Immature natural killer cell (primary cell): ENCODE measurements at places on chromosomes 5 and 9. TPM values are rescaled to one million over a fixed set of nuclear protein-coding genes. Genes with fewer than 3 reads are reported as not detected.
A peak's percentile ranks its signal among the peaks of the same experiment; 100 is the strongest.

DNA sequence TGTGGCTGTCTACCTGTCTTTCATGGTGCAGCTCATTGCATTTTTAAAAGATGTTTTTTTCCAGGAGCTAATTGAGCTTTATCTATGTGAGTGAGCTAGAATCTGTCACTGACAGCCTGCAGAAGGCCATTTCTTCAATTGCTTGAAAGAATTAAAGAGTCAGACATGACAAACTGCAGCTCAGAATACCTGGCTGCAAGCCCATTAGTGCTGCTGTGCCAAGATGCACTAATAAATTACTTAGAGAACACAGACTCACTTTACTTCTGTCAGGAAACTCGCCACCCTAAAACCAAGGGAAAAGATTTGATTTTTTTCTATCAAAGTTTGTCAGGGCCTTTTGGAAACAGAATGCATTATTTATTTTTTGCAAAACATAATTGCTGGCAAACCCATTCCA, 368.3 kb downstream of the CAAP1 start:
- DNase-seq, result no peak

- DNase-seq, result no peak
These were observed 57.7 kb downstream of the COMMD10 start for GRCh38 chr5:116142495-116142894.

Gene C5orf15
- polyA plus RNA-seq, result 30.6 TPM

DNA sequence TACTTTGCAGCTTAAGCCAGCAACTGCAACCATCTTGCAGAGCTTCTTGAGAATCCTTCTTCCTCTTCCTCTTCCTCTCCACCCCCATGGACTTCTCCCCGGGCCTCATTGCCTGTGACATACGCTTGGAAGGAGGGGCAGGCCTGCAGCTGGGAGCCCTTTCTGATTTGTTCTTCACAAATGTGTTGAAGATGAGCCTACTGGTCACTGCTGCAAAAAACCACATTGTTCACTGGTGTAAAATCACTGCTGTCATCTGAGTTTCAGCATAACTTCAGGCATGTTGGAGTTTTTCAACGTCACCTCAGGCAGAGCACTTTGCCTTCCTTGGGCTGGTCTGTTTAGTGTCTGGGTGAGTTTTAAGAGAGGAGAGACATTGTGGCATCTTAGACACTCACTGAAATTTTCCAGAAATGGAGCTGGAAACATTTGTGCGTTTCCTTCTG, 7.9 kb downstream of the TJP2 start:
- DNase-seq, result no peak

GRCh38 chr5:60719329-60719728, 19.4 kb upstream of the DEPDC1B start:
- no peak for DNase-seq

GRCh38 chr5:64298586-64298985, 132.9 kb downstream of the RNF180 start:
- DNase-seq, result no peak

- DNase-seq, result no peak
These were observed 453.4 kb upstream of the CTNND2 start for GRCh38 chr5:12357626-12358025.

- DNase-seq, result no peak
These were observed 109.8 kb upstream of the ZNF462 start for GRCh38 chr9:106753155-106753671.

- no peak for DNase-seq
These were observed 34.6 kb downstream of the RXRA start for GRCh38 chr9:134360897-134361296.

Gene GOLPH3
- polyA plus RNA-seq, result 128 TPM

Gene PAPPA
- polyA plus RNA-seq, result not detected

Gene F2RL1
- not detected for polyA plus RNA-seq

Gene CCDC127
- 3.6 TPM for polyA plus RNA-seq

- DNase-seq, result peak; percentile 22
These were observed 30.6 kb downstream of the MAP1B start for GRCh38 chr5:72137826-72138409.

- DNase-seq, result peak; percentile 80
These were observed 13.6 kb downstream of the ARHGAP26 start for GRCh38 chr5:142783601-142784341.

DNA sequence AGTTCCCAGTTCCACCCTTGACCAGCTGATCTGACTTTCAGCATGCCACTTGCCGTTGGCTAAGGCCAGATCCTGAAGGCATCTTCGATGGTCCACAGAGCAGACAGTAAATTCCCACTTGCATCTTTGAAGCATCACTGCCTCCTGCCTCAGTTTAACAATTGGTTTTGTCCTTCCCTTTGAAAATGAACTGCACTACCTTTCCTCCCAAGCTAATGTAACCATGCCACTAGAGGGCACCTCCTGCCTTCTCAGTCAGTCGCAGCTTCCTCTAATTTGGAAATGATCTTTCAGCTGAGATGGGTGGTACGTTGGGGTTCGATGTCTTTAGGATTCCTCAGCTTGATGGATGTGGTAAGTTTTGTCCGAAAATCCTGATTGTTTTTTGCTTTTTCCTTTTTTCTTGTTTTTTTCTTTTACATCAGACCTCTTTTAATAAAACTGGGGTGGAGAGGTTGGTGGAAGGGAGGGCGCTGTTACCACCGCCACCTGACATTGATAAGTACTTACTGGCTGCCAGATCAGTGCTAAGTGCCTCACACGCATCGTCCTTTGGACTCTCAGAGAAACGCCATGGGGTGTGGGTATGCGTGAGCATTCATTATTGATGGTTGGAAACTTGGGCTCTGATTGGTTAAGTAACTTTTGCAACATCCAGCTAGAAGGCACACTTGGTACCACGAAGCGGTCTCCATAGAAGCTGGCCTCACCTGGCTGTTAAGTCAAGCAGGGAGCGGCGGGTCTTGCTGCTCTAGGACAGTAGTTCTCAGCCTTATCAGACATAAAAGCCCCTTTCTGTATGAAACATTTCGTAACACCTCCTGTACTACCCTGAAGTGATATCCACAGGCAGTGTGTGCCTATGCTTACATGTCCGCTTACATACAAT, 16.9 kb downstream of the PTTG1 start:
- peak; percentile 55 for DNase-seq

Gene STXBP1
- polyA plus RNA-seq, result 0.59 TPM

Gene MIGA2
- polyA plus RNA-seq, result 6.9 TPM

DNA sequence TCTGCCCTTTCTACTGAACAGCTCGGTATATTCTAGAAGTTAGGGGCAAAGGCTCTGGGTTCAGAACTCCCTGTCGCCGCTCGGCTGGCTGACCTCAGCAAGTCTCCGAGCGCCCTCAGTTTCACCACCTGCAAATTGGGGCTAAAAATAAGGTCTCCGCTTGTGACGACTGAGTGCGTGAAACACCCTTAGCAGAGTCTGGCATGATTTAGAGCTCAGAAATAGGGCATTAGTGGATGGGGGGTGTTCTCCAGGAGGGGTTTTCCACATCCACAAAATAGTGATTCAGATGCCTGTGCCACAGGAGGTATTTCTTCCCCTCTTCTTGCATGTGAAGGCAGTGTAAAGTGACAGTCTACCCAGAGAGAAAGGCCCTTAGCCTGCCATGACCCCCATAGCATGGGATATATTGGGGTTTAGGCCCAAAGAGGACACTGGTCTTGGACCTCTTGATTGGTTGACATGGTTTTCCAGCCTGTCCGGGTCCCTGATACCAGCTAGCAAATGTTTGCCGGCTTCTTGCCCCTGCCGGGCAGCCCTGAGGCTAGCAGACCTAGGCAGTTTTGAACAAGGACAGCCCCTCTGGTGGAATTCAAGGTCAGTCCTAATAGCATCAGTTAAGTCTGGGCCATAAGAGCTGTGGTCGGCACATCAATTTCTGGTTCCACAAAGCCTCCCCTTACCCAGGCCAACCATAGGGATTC, 1.4 kb downstream of the ERGIC1 start:
- DNase-seq, result peak; percentile 35

Gene BARHL1
- not detected for polyA plus RNA-seq

GRCh38 chr9:113578882-113579282, 115.4 kb downstream of the RGS3 start:
- DNase-seq, result peak; percentile 92

DNA sequence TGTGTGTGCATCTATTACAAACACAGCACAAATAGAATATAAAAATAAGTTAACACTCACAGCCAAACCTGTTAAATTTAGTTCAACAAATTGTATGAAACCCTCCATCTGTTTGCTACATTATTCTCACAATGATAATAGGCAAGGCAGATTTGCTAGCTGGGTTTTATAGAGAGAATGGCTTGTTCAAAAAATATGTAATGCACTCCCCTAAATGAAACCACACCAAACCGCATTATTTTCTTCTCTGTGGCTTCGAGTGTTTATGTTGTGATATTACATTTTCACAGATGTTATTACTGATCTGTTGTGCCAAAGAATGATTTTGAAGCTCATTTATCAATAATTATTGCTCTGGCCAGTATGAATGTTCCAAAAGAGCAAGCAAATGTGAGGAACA, 92.9 kb downstream of the SPATA31D1 start:
- DNase-seq, result no peak

GRCh38 chr5:75512383-75513074, 838 bp downstream of the POLK start:
- DNase-seq, result no peak

Gene TAF11L5
- not detected for polyA plus RNA-seq

DNA sequence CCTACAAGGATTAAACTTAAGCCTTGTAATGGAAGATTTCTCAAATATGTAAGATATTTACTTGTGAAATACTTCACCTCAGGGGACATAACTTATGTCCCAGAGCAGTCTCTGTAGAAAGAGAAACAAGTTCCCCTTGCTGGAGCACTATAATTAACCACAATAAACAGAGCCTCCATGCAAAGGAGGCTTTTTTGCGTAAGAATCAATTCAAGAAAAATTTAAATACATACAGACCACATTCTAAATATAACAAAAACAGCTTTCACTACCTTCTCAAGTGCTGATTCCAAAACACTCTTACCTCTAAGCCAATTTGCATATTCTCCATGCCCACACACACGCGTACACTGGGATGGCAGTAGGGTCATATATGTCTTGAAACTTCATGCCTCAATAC, 30.7 kb upstream of the CCNB1 start:
- no peak for DNase-seq

GRCh38 chr5:51382521-51383130, 622 bp upstream of the ISL1 start:
- DNase-seq, result no peak

- no peak for DNase-seq
These were observed 172.2 kb upstream of the PLCXD3 start for GRCh38 chr5:41682641-41683040.

DNA sequence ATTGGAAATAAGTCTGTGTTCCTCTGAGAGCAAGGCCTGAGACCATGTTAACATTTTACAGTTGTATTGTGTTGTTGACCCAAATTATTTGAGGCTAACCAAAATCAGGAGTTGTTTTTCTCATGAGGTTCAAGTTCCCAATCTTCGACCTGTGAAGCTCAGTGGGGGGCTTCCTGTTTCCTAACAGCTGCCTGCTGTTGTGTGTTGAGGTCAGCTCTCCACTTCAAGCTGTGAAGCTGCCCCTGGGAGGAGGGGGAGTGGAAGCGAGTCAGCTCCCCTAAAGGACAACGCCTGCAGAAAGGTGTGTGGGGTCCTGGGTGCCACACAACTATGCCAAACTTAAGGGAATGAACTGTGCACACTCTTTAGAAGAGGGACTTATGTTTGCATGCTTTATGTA, 295.5 kb downstream of the IRX1 start:
- peak; percentile 30 for DNase-seq

DNA sequence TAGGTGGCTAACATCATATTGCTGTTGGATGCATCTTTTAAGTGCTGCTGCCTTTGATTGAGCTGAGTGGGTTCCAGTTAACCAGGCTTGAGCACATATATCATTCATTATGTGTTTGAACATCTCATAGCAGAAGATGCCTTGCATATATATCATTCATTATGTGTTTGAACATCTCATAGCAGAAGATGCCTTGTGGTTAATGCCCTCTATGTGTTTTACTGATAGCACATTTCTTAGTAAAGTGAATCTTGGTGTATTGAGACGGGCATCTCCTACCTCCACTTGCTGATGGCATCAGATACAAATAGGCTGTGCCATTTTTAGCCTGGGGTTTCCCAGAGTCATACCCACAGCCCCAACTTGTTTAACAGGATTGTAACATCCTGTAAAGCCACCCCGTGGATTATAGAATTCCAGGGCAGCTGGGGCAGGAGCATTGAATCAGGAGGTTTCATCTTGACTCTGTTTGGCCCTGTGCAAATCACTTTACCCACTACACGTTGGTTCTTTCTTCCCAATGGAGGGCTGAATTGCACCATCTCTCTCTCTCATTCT, 26.5 kb downstream of the MTAP start:
- DNase-seq, result no peak

DNA sequence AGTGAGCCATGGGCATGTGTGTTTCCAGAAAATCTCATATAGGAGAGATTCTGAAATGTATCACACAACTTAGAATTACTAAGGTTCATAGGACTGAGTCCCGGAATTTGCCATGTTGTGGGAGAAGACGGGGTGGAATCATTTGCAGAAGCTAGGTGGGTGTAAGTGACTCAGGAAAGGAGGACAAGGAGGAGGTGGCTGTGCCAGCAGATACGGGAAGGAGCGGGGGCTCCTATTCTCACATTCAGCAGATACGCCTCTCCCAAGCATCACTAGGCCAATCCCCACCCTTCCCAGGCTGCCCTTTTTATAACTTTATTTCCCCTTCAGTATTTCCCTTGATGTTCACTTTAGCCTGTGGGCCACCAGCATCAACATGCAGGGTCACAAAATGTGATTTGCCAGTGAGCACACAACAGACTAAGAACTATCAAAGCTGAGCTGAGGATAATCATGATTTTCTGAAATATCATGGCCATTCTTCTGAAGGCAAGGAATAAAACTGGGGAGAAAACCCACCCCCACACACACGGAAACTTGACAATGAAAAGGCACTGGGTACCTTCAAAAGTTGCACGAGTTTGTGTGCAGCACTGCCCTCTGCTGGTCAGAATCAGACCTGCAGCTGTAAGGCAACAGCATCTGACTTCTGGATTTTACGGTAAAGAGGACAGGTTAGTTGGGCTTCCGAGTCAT, 133.2 kb downstream of the MTX3 start:
- DNase-seq, result peak; percentile 61

DNA sequence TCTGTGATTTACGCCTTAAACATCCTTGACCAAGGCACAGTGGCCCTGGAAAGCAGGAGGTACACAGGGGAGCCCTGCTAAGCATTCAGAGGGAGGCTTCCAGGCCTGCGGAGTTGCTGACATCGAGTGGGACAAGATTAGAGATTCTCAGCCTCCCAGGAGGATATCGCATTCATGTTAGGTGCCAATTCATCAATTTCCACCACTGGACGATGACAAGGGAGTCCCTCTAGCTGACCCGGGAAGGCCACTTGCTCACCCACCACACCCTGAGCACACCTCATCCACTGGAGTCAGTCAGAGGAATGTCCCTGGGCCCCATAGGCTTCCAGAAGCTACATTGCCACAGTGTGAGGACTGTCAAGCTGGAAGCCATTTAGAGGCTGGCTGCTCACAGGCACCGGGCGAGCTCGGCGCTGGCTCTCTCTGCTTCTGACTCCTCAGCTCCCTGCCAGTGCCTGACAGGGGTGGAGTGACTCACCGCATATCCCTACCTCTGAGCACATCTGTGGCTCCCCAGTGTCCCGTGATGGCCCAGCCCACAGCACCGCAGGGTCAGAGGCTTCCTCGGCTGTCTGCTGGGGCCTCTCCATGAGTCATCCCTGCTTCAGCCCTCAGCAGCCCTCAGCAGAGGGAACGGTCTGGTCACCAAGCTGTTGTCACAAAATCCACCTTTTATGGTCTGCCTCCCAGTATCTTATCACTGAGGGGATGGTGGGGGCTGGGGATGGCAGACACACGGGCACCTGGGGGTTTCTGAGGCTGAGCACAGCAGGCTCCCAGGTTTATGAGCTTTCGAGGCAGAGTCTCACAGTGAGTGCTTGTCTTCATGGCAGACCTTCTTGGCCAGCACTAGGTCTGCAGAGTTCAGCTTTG, 117.5 kb downstream of the ZNF608 start:
- DNase-seq, result no peak

Gene SH3RF2
- not detected for polyA plus RNA-seq

Gene MTX3
- polyA plus RNA-seq, result 1.3 TPM
